ENCODE measurements at places on chromosomes 16 and 17.

- DNase-seq, result no peak
These were observed 234.5 kb downstream of the SEC14L1 start for GRCh38 chr17:77375108-77375916.

DNA sequence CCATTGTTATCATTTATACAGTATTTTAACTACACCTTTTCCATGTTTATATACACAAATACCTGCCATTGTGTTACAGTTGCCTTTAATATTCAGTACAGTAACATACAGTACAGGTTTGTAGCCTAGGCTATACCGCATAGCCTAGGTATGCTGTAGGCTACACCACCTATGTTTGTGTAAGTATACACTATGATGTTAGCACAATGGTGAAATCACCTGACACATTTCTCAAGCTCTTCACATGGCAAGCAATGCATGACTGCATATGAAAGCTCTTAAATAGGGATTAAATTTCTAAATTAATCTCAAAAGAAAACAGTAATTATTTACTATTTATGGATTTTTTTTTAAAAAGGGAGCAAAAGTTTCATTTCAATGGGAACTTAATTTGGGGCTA lies 12.0 kb downstream of the LRRC37B start:
- DNase-seq, result no peak

GRCh38 chr17:77602883-77603640 lies 355.4 kb upstream of the TNRC6C start:
- no peak for DNase-seq

DNA sequence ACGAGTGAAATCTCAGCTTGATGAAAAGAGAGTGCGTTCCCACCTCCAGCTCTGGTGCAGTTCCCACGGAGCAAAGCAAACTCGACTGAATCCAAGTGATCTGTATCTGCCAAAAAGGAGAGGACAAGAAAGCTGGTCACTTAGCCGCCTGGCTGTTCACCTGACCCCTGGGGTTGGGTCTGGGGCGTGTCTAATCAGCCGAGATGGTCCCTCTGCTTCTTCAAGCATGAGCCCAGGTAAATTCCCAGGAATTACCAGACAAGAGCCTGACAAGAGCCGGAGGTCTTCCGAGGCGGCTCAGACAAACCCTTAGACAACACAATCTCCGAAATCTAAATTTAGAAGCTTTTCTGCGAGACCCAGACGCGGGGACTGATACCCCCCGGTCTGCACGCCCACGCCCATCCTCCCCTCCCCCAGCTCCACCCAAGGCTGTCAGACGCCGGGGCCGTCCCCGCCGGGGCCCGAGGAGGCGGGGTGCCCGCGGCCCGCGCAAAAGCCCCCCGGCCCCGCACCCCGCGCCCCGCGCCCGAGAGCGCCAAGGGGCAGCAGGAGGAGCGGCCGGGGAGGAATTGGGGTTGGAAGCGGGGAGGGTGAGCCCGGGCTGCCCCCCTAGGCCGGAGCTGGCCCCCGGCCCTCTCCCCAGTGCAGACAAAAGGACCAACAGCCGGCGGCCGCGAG lies 674 bp downstream of the ZNF821 start:
- DNase-seq, result peak; percentile 67

DNA sequence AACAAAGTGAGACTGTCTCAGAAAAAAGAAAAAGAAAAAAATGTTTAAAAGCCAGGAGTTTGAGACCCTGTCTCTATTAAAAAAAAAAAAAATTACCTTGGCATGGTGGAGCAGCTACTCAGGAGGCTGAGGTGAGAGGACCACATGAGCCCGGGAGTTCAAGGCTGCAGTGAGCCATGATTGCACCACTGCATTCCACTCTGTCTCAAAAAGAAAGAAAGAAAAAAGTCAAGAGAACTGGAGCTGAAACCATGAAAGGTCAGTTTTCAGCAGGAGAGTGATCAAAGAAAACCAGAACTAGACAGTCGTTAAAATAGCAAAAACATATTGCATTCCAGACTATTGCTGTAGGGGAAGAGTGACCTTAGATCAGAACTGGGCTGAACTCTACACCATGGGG lies 8.8 kb downstream of the QPRT start:
- DNase-seq, result no peak

GRCh38 chr17:8494506-8495111 lies 58.9 kb downstream of the NDEL1 start:
- no peak for DNase-seq

GRCh38 chr16:87448866-87449265 lies 44.0 kb downstream of the ZCCHC14 start:
- DNase-seq, result no peak

GRCh38 chr16:89909777-89910716 lies 8.6 kb upstream of the MC1R start:
- DNase-seq, result peak; percentile 62

DNA sequence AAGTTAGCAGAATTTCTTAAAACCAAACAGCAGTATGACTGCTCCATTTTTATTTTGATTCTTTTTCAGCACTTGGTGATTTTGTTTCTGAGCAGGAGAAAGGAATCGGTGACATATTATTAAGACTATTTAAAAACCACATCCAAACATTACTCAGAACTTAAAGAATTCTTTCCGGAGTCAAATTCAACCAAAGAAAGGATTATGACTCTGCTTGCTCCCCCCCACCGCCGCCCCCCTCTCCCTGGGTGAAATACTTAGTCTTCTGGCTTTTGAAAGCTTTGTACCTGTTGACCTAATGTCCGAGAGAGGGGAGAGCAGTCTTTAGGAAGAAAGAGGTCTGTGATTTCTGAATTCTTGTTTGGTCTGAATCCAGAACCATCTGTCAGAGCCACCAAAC lies 17.9 kb upstream of the COL1A1 start:
- DNase-seq, result no peak

DNA sequence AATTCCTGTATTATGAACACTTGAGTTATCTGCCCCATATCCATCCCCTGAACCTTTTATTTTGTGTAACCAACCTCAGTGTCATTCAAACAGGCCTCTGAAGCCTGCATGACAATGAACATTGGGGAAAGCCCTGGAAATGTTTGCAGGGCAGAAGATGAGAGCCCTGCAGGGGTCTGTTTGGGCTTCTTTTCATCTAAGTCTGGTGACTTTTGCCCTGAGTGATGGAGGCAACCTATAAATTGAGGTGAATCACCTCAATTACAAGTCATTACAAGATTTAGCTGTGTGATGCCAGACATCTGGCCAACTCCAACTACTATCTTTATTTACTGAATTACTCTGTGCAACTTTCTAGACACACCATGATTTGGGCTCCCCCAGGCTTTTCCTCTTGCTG lies 189.2 kb downstream of the MAF start:
- no peak for DNase-seq

Measured in activated T-cell treated with anti-CD3 and anti-CD28 coated beads, Interleukin-2, amount 50 U/mL, for 4 hours (primary cell).